ENCODE measurements at places on chromosomes 2 and 18.

DNA sequence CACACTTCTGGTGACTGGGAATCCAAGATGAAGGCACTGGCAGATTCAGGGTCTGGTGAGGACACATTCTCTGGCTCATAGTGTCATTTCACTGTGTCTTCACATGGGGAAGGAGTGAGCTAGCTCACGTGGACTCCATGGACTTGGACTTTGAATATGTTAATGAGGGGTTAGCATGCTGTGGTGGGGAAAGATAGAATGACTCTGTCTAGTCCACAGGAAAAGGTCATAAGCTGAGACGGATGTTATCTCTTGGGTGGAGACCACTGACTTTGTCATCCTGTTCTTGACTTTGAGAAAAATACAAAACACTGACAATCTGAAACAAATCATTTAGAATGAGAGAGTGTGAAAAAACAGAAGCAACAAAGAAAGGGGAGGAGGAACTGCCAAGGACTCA is 145.9 kb downstream of the PIK3C3 start:
- no peak for DNase-seq

DNA sequence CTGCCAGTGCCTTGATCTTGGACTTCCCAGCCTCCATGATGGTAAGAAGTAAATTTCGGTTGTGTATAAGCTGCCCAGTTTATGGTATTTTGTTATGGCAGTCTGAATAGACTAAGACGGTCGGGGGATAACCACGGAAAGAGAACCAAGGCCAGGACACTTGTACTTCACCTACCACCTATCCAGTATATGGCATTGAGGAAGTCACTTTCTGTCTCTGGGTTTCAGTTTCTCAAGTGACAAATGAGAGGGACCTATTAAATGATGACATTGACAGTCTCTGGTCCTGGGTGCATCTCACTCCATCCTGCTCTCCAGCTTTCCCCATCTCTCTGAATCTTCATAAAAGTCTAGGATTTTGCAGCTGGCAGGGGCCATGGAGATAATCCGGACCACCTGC is 183.8 kb upstream of the MSH6 start:
- DNase-seq = no peak

DNA sequence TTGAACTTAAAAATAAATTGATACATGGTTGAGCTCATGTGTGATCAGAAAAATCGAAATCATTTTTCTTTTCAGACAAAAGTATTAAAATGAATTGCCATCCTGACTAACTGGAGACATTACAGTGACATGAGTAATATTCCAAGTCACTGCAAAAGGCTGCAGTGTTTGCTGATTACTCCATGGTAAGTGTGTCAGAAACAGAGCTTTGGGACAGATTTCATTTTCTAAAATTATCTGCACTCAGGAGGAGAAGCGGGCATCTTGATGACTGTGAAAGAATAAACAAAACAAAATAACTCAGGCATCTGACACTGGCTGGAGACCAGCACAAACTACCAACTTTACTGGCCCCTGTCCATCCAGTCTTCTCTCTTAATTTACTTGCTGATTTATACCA is 312.3 kb upstream of the PIK3C3 start:
- DNase-seq = no peak

GRCh38 chr2:10594011-10594410 is 95.8 kb downstream of the NOL10 start:
- DNase-seq = no peak

DNA sequence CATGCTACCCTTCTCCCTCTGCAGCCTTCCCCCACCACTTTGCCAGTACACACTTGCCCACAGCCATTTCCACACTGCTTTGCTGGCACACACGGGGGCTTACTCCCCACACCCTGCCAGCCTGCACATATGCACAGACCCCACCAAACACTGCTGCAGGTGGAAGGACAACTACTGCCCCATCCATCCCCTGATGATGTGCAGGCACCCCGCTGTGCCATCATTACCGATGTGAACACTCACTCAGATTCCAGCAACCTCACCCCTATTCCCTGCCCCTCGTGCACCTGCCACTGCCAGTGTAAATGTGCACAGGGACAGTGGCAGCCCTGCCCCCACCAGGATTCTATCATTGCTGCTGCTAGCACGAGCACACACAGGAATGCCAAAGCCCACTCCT is 1400.8 kb upstream of the DDX18 start:
- DNase-seq = no peak

DNA sequence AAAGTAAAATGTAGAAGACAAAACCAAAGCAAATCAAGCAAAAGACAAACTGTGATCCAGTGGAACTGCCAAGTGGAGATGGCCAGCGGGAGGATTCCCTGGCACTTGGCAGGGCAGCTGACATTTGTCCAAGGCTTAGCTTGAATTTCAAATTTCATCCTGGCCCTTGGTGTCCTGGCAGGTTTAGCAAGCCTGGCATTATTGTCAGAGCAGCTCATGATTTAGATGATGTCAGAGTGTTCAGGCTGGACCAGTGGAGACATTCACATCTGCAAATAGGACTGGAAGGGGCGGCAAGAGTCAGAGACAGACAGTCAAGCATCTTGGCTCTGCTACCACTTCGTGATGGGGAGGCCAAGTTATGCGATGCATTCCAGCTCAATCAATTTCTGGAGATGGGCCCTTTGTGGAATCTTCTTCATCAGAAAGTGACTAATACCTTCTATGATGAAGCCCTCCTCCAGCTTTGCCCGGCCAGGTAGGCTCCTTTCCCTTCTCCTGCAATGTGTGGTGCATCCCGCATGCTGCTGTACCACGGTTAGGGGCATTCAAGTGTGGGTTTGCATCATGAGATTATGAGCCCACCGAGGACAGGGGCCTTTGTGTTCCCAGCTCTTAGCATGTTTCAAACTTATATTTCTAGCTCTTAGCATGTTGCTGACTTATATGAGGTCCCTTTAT is 199.7 kb downstream of the ANKRD30B start:
- no peak for DNase-seq

DNA sequence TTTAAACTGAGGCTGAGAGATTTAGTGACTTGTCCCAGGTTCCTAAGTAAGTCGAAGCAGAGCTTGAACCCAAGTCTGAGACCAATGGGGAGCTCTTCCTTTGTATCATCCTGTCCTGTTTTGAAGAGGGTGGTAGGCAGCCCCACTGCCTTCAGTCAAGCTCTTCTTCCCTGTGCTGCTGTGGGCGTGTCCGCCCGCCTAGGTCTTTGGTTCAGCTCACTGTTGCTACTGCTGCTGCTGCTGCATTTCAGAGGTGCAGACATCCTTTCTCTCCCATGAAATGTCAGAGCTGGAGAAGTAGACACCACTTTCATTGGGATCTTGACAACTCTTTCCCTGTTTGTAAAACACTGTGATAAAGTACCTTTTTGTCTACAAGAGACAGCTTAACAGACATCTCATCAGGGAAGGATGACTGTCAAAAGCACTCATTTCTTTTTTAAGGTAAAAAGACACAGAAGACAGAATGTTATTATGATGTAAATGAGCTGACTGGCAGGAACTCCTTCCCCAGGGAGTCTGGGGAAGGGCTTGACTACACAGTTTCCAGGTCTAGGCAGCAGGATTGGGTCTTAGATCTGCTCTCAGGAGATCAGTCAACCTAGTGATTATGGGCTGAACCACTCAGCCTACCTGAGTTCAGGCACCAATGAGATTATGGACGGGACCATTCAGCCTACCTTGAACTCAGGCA is 91.7 kb upstream of the TRIB2 start:
- no peak for DNase-seq

GRCh38 chr2:196263181-196263747 is 91.9 kb upstream of the STK17B start:
- DNase-seq = peak; percentile 41

DNA sequence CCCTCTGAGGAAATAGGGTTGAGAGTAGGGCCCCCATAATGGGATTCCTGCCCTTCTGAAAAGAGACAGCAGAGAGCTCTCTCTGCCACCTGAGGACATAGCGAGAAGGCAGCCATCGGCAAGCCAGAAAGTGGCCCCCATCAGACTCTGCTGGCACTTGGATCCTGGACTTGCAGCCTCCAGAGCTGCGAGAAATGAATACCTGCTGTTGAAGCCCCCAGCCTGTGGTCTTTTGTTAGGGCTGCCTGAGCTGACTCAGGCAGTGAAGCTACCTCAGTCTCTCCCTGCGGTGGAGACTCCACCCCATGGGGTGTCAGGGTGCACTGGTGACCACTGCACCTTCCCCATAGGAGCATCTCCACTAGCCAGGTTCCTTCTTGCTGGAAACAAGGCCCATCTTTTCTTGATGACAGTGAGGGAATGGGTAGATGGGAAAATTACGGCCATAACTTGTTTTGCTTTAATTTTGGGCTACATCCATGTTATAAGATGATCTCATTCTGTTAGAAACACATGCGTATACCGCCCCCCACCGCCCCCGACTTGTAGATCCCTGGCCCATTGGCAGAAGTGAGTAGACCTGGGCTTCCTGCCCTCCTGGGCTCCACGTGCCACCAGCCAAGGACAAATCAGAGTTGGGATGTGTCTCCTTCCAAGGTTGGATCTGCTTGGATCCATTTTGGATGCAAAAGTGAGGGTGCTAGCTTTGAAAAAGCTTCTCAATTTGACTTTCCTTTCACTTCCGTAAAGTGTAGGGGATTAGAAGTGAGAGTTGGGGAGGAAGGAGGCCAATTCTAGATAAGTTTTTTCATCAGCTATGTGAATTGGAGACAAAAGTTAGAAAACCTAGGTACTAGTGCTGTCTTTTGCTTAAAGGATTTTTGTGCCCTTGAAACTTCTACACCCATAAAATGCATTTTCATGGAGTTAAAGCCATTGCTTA is 42.9 kb downstream of the NCK2 start:
- no peak for DNase-seq

- DNase-seq = no peak
These were observed 27.9 kb upstream of the GLI2 start for GRCh38 chr2:120707816-120708215.

DNA sequence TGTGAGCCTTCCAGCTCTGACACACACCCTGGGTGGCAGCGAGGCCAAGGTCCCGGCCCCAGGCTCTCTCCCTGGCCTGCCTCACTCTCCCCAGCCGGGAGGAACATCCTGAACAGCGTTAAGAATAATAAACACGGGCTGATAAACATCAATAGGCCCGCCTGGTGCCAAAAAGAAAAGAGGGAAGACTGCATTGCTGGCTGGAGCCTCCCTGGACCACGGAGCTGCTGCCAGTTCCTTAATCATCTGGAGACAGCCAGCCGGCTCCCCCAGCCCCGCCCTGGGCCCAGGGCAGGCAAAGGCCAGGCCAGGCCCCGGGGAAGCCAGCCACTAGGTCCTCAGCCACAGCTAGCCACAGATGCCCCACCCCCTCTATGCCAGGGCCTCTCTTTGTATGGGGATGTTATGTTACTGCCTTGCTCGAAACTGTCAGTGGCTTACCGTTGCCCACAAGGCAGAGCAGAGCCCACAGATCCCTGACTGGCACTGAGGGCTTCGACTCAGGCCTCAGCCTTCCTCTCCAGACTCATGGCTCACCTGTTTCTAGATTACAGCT is 293.7 kb downstream of the DYSF start:
- DNase-seq = no peak

DNA sequence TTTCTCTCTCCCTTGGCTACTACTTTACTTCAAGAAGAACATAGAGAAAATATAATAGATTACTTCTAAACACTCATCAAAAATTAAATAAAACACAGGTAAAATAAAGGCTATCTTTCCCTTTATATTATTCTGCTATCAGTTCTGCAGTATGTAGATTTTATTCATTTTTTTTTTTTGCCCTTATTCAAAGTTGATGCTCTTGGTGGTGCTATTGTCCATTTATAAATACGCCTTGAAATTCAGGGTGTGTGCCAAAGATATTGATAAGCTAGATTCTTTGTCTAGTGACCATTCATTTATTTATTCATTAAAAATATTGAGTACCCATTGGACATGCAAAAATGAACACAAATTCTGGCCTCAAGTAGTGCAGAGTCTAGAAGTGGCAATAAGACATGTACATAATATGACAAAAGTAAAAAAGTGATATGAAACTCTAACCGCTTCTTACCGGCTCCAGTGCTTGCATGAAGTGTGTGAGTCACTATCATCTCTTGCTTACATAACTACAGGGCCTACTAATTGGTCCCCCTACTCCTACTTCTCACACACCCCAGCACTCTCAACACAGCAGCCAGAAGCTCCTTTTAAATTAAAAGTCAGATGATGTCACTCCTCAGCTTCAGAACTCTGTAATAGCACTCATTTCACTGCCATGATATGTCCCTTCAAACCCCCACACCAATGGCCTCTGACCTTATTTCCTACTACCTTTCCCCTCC is 208.3 kb upstream of the FANCL start:
- DNase-seq = no peak

- no peak for DNase-seq
These were observed 5.2 kb downstream of the ARHGAP25 start for GRCh38 chr2:68739595-68740399.

DNA sequence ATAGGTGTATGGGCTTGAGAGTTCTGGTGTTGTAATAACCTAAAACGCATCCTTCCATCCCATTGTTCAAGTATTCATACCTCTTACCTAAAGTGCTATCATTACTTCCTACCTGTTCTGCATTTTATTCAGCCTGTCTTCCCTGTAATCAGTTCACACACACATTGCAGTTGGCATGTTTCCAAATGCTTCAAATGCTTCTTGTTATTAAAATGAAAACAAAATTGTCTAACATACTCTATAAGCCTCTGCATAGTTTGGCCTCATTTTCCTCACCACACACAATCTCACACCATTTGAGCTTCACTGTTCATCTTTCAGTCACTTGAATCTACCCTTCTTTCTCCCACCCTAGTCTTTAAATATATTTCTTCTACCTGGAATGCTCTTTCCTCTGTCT is 1178.2 kb upstream of the NRXN1 start:
- no peak for DNase-seq

- no peak for DNase-seq
These were observed 35.7 kb downstream of the KANSL3 start for GRCh38 chr2:96602330-96602823.

- no peak for DNase-seq
These were observed 106.1 kb downstream of the DSEL start for GRCh38 chr18:67410075-67411070.

DNA sequence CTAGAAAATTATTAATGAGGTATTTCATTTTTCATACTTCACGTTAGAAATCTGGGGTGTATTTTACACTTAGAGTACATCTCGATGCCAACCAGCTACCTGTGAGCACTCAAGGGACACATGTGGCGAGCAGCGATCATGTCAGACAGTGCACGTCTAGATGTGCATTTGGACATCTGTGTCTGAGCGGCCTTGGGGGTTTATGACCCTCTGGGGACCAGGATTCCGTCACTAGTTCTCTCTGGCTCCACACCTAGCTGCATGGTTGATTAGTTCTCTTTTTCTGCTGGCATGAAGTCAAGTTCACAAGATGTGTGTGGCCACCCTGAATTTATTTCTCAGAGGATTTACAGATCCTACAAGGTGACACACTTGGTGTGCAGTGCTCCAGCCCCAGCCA is 192.2 kb downstream of the TSN start:
- DNase-seq = no peak

DNA sequence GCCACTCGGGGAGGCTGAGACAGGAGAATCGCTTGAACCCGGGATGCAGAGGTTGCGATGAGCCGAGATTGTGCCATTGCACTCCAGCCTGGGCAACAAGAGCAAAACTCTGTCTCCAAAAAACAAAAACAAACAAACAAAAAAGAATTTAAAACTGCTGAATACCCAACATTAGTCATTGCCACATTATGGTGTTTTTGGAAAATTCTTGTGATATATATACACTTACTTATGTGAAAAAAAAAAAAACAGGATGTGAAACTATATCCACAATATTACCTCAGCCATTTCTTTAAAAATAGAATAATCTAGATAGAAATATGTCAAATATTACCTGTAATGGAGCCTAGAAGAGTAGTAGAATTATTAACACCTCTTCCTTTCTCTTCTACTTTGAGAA is 288.3 kb upstream of the FN1 start:
- no peak for DNase-seq

Data from BJ (cell line).